Effector memory CD4-positive, alpha-beta T cell (primary cell): ENCODE measurements at places on chromosomes 1 and 21.

DNA sequence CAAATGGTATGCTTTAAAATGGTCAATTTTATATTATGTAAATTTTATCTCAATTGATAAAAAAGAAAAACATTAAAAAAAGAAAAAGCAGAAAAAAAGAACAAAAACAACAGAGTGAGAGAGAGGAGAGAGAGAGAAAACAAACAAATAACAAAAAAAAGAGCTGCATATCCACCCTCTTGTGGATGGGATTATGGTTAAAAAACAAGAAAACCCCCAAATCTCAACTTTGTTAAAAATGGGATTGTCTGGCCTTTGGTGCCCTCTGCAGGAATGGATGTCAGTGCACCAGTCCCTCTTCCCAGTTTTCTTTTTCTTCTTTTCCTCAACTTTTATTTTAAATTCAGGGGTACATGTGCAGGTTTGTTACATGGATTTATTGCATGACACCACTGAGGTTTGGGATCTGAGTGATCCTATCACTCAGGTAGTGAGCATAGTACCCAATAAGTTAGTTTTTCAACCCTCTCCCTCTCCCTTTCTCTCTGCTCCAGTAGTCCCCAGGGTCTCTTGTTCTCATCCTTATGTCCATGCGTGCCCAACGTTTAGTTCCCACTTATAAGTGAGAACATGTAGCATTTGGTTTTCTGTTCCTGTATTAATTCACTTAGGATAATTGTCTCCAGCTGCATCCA is 28.1 kb downstream of the RNF187 start:
- peak; percentile 10 for DNase-seq

- no peak for DNase-seq
These were observed 4.0 kb upstream of the CSF3R start for GRCh38 chr1:36486439-36487335.

- DNase-seq, result no peak
These were observed 7.0 kb downstream of the TNFRSF18 start for GRCh38 chr1:1199141-1199960.

DNA sequence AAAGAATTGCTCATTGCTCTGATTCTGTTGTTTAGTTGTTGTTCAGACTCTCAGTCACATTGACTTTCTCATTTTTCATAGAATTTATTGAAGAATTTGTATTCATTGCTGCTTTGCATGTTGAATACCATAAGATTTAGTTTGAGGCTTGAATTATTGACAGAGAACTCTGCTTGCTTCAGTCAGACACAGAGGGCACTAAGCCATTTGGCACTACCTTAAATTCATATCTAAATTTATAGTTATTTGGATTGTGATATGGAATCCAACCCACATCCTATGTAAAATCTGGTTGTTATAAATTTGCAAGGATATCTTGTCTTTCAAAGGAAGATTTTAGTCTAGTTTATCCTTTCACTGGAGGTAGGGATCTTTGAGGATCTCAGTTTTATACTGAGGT is 1748.6 kb downstream of the BRINP3 start:
- no peak for DNase-seq

DNA sequence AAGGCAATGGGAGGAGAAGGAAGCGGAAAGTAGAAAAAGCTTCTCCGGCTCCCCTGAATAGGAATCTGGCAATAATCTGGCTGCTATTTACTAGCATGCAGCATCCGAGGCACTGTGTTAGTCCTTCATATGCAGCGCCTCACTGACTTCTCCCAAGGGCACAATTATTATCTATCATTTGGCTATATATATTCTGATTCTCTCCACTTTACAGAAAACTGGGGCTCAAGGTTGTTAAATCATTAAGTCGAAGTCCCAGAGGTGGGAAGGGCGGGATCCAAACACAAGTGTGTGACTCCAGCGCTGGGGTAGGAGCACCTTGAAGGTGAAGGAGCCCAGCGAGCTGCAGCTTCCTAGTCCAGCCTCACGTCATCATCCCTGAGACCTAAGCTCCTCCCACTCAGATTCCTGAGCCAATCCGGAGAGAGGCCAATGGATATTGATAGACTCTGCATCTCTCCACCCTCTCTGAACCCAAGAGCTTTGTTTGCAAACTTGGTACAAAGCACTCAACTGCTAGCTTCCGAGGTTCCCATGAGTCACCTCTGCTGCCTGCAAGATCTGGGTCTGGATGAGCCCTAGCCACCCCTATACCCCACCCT is 16.6 kb upstream of the EYA3 start:
- no peak for DNase-seq

DNA sequence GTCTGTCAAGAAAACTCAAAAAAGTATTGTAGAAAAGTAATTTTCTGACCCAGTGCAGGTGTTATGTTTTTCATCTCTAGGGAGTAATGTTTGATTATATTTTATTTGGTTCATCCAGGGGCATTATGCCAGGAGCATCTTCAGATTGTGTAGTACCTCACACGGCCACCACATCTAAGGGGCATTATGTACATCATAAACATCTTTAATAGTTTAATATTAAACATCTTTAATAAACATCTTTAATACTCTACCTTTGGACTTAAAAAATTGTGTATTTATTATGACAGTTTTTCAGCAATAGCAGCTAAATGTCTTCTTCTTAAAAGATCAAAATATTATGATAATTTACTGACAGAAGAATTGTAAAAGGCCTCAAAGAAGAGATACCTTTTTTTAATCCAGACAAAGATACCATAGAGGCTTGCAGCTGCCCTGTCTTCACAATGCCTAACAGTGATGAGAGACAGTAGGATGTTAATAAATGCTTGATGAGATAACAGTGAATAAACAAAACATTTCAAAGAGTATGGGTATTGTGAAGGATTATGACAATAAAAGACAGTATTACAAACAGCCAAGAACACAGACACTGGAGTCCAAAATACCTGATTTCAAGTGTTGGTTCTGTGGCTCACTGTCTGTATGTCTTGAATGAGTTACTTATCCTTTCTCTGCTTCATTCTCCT is 240.9 kb upstream of the ADGRL2 start:
- DNase-seq, result no peak

DNA sequence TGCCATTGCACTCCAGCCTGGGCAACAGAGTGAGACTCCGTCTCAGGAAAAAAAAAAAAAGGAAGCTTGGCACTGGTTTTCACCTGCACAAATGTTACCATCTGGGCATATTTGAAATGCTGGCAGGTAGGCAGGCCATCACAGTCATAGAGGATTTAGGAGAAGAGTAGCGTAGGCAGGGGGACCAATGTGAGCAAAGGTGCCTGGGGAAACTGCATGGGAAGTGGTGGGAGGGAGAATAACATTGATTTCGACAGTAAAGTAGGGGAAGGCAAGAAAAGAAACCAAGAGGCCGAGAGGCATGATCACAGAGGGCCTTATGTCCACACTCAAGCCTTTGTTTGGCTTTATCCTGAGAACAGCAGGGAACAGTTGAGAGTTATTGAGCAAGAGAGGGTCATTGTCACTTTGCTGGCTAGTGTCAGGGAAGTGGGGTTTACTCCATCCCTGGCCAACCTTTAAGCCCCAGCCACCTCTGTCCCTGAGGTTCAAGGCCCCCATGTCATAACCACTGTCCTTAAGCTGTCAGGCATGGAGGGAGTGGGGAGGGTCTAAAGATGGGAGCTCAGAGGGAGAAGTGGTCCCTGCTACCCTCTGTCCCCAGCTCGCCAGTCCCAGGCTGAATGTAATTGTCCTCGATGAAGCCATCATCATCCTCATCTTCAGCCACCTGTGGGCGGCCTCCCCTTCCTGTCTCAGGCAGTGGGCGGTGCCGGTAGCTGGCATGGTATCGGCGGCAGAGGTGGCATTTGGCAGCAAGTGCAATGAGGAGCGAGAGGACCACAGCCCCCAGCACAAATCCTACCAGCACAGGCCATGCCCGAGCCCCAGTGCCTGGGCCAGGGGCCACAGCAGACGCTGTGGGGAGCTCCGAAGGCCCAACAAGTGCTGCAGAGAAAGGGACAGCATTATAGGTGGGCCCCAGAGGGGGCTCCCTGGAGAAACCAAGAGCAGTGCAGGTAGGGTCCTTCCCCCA is 2.9 kb downstream of the C1orf210 start:
- DNase-seq, result no peak

DNA sequence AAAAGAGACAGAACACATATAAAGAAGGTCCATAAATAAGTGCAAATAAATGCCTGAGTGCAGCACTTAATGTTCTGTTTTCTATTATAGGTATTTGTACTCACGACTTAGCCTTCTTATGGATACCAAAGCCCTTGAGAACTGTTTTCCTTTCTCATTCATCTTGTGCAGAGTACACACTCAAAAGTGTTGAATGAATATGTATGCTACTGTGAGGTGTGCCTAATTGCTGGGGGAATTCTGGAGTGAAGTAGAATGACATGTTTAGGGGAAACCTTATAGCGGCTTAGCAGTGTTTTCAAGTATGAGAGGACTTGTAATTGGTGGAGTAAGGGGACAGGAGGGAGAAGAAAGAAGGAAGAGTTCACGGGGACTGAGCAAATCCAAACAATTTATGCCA is 157.6 kb downstream of the CACNA1E start:
- no peak for DNase-seq

- no peak for DNase-seq
These were observed 2.6 kb upstream of the CCDC28B start for GRCh38 chr1:32197837-32198236.

DNA sequence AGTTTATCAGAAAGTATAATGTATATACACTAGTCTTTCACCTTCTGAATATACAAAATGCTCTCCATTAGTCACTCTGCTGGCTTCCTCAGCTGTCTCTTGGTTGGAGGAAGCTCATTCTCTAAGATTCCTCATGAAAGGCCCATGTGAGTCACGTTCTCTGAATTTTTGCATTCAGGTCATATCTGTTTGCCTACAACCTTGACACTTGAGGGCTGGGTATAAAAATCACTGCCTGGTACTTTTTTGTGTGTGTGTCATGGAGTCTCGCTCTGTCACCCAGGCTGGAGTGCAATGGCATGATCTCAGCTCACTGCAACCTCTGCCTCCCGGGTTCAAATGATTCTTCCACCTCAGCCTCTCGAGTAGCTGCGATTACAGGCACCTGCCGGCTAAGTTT is 2.8 kb upstream of the GALNT2 start:
- DNase-seq, result no peak

- DNase-seq, result no peak
These were observed 3.6 kb upstream of the RASSF5 start for GRCh38 chr1:206503591-206504362.

DNA sequence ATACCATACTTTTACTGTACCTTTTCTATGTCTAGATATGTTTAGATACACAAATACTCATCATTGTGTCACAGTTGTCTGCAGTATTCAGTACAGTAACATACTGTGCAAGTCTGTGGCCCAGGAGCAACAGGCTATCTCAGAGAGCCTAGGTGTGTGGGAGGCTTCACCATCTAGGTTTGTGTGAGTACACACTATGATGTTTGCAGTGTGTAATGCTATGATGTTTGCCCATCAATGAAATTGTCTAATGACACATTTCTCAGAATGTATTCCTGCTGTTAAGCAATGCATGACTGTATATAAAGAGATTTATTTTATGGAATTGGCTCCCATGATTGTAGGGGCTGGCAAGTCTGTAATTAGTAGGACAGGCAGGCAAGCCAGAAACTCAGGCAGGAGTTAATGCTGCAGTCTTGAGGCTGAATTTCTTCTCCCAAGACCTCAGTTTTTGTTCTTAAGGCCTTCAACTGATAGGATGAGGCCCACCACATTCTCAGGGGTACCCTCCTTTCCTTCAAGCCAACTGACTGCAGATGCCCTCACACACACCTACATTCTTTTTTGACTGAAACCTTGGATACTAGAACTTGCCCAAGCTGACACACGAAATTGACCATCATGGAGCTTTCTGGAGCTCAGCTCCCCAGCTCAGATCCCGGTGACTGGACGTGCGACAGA is 7.7 kb upstream of the AGTRAP start:
- no peak for DNase-seq

GRCh38 chr1:15063346-15063745 is 90.2 kb upstream of the TMEM51 start:
- DNase-seq, result no peak

- DNase-seq, result no peak
These were observed 564.1 kb upstream of the PLXNA2 start for GRCh38 chr1:208808301-208808700.

DNA sequence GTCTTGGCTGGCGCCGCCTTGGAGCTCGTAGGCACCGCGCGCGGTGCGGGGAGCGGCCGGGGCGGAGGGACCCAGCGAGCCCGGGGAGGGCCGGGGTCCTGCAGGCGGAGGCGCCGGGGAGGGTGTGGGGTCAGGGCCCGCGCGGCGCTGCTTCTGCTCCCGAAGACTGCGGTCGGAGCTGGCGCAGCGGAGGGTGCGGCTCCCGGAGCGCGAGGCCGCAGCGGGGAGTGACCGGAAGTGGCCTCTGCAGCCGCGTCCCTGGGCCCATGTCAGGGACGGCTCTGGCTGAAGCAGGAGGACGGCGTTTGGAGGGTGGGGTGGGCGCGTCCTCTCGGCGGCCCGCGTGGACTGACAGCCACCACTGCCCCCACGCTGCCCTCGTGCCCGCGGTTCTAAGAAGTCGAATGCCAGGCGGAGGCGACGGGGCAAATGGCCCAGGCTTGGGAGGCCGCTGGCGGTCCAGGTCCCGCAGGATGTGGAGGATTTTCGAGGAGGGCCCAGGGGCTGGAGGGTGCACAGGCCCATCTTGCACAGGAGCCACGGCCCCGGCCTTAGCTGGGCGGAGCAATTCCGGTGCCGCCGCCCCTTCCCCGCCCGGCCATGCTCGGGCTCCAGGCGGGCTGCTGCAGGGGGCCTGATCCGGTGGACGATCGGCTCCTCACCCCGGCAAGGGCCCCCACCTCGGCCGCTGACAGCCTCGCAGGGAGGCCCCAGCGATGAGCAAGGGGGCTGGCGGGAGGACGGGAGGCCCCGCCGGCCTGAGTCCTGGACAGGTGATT is 7.7 kb upstream of the ZNF669 start:
- no peak for DNase-seq

DNA sequence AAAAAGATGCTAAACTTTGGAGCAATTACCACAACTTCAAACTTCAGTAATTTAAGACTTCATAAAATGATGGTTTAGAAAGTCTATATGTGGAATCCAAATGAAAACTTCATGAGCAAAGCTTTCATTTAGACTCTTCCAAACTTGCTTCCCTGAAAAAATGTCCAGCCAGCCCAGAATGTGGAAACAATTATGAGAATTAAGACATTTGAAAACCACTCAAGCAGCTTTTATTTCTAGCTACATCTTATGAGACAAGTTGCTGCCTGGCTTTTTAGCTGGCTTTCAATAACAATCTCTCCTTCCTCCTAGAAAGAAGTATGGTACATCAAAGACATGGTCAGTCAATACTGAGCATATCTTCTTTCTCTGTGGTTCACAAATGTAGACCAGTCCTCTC is 21.8 kb downstream of the LPAR3 start:
- DNase-seq, result no peak

GRCh38 chr1:179973198-179974110 is 18.8 kb downstream of the CEP350 start:
- no peak for DNase-seq
